ENCODE measurements at places on chromosomes 3 and 15.

- no peak for DNase-seq
Measured at GRCh38 chr15:40418126-40418525, 12.5 kb downstream of the IVD start.

DNA sequence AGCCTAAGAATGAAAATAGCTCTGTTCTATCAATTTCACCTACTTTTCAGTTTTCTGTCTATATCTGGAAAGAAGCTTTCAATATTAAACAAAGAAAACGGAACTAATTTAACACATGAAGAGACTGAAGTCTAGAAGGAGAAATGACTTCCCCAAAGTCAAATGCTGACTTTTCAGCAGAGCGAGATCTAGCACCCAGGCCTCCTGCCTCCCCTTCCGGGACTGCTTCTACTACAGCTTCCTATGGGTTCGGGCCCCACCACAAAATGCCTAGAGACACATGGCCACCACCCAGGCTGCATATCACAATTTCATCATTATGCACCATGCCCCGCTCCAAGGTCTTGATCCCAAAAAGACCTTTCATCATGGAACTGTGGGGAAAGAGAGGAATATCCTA, 104.5 kb downstream of the SST start:
- DNase-seq, result no peak

- DNase-seq, result no peak
Measured at GRCh38 chr3:197475514-197475913, 80.3 kb downstream of the BDH1 start.

DNA sequence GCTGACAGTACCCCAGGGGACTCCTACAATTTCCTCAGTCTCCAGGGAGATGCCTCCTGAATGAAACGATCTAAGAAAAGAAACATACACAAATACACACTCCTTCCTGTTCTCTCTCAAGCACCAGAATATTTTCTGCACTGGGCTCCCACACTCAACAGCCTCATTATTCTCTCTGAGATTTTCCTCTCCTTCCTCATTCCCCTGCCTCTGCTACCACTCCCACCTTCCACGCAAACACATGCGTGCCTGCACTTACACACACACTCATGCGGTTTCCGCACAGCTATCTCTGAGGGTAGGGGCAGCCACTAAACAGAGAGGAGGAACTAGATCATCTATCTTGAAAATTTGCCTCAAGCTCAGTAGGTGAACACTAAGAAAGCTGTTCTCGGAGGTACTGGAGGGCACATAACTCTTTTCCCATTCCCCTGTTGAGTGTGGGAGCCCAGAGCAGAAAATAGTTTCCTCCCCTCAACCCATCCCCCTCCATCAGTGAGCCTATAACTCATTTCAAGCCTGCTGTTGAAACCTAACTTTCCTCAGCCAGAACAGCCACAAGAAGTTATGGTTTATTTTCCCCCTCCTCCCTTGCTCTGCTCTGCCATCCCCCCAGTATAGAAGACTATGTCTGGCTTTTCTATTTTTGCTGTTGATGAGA, 30.5 kb upstream of the TIPARP start:
- peak; percentile 64 for DNase-seq

DNA sequence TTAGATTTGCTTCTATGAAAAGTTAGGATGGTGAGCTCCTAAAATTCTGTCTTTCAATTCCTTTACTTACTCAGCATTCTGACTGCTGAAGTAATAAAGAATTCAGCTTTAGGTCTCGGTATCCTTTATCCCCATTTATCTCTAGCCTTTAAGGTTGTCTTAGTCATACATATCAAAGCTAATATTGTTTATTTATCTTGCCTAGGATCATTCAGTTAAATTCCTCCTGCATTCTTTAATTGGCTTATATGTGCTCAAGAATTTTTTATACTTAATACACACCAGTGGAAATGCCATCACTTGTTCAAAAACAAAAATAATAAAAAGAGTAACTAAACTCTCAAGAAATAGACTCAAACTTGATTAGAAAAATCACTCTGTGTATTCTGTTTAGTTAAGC, 507.0 kb downstream of the ZPLD1 start:
- DNase-seq, result no peak

DNA sequence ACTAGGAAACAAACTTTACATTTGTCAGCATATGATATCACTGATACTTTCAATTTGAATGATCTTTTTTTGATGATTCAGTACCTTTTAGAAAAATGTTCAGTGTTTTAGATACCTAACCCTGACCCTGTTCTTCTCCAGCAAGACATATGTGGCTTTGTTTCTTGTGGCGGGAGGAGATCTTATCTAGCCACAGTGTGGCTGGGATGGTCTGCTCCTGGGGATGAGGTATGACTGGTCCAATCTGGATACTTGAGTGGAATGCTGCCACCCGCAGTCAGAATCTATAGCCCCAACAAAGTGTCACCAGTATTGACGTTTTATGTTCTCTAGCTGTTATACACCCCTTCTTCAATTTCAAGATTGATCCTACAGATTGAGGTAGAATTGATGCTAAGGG, 439.0 kb upstream of the GOLIM4 start:
- no peak for DNase-seq
